Endodermal cell (in vitro differentiated cells): ENCODE measurements at places on chromosomes 4 and X.

DNA sequence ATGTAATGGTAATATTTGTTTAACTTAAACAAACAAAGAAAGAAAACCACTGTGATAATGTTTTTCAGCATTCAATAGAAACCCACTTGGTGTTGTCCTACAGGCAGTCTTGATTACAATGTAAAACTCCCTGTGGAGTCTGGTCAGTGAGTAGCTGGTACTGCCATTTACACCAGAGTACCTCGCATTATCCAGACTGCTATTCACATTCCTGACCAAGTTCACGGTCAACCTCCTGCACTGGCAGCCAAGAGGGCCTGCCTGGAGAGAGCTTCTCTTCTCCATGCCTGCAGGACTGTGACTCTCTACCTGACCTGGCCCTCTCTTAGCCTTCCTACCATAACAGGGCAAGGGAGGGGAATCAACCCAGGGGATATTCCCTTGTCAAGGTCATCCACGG is 2.9 kb upstream of the LONRF3 start:
- peak; percentile 73 for DNase-seq

GRCh38 chrX:72203421-72203820 is 21.9 kb downstream of the PIN4 start:
- no peak for DNase-seq

GRCh38 chr4:112502871-112503270 is 13.1 kb downstream of the NEUROG2 start:
- no peak for DNase-seq

DNA sequence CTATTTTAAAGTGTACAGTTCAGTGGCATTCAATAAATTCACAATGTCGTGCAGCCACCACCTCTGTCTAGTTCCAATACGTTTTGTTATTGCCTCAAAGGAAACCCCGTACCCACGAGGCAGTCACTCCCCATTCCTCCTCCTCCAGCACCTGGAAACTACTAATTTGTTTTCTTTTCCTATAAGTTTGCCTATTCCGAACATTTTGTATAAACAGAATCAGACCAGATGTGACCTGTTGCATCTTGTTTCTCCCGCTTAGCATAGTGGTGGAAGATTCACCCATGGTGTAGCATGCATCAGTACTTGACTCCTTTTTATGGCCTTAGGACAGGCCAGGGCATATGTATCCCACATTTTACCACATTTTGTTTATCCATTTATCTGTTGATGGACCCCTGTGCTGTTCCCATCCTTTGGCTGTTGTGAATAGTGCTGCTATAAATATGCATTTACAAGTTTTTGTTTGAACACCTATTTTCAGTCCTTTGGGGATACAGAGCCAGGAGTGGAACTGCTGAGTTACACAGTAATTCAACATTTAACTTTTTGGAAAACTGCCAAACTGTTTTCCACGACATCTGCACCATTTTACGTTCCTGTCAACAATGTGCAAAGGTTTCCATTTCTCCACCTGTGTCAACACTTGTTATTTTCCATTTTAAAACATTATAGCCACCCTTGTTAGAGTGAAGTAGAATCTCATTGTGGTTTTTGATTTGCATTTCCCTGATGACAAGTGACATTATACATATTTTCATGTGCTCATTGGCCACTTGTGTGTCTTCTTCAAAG is 57.8 kb upstream of the STX18 start:
- DNase-seq, result no peak

DNA sequence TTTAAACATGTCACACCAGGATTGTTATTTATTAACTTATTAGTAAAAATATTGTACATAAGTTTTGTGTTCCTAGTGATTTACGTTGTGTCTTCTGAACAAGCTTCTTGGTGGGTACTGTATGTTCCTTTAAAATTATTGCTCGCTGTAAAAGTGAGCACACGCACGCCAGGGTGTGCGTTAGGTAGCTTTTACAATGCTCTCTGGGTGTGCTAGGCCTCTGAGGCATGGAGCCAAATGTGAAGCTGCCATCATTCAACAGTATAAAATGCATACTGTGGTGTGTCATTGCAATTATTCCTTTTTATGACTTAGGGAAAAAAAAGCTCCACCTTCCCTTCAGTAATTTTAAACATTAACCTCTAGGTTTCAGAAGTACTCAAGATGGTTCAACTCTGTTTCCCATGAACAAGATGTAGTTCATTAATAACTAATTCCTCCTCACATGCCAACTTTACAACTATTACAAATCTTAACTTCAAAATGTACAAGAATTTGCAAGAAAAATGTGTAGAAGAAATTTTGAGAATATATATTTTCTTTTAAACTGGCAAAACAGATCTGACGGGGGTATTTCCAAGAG is 42.4 kb downstream of the ATOH1 start:
- DNase-seq, result no peak

DNA sequence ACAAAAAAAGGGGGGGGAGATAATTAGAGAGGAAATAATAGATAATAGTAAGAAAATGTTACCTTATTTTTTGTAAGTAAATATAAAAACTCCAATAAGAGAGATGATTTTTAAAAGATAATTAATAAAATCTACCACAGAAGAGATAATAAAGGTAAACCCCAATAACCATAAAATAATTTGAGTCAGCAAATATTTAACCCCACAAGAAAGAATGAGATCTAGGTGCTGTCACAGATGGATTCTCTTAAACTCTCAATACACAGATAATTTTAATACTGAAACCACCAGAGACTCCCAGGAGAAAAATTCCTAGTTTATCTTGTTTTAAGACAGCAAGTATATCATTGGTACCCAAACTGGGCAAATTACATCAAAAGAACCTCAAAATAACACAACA is 341.4 kb downstream of the ANK2 start:
- no peak for DNase-seq

DNA sequence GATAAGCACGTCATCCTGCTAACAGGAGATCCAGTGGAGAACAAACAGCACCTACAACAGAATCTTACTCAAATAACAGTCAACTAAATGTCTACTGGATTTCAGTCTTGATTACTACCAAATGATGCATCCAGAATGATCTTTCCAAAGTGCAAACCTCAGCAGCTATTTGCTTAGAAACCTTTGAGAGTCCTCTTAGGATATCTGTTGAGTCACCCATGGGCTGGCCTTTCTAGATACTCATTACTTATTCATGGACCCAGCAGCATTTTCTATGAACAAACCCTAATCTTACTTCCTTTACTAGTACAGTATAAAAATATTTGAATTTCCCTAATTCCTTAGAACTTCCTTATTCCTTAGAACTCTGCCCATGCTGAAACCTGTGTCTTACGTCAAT is 118.5 kb upstream of the PABPC4L start:
- DNase-seq, result no peak

DNA sequence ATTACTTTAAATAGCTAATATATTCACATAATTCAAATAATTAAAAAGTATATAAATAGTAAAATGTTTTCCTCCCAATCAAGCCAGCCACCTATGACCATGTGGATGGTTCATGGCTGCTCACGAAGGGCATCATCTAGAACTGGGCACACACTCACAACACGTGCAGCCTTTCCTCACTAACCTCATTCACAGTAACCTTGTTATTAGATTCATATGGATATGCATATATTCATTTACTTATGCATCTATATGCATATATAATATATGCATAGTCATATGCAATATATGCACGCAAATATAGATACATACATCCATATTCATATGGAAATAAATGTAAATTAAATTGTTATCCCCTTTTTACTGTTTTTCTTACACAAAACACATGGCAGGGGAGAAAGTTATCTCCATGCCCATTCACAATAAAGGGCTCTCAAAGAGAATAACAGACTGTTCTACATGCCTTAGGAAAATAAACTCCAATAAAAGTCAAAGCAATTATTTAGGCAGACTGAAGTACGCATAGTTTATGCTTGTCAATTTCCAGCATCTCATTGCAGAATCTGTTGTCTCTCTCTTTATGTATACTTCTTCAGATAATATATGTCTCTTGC is 163.9 kb upstream of the ADGRL3 start:
- DNase-seq, result no peak

GRCh38 chr4:163300445-163300844 is 32.0 kb downstream of the NPY1R start:
- no peak for DNase-seq

DNA sequence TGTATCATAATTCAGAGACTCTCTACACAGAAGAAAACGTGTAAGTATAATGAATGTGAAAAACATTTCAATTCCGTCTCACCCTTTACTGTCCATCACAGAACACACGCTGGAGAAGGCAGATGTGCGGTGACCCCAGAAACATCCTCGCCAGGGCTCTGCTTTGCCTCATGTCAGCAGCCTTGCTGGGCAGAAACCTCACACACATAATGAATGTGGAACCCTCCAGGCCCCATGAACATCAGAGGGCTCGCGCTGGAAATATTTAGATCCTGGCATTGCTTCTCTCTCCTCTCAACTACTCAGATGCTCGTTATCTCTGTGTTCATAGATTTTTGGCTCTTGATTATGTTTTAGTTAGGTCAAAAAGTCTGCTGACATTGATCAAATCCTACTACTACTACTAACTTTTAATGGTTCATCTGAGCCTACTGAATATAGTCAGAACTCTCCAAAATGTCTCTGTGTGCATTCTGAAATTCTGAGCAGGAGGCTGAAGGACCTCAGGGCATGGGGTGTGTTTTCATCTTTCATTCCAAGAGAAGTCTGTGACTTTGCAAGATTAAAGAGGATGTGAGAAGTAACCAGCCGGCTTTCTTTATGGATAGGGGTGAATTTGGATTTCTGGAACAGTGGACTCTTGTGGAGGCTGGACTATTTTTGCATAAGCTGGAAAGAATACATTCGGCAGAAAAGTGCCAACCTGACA is 27.0 kb downstream of the SMIM43 start:
- DNase-seq, result no peak

DNA sequence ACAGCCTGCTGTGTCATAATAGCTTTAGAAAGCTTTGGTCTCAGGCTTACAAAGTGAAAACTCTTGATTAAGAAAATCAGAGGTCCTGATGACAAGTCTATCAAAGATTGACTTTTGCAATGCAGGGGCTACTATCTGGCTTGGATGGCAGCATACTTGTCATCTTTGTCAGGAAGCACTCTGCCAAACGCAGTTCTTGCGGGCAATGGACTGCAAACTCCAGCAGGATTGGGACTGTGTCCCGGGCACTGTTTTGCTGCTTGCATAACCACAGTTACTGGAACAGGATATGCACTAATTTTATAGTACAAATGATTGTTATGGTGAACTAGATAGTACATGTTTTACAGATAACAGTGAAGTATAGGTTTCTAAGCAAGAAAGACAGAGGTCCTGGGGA is 185.6 kb downstream of the IQCM start:
- DNase-seq, result no peak

DNA sequence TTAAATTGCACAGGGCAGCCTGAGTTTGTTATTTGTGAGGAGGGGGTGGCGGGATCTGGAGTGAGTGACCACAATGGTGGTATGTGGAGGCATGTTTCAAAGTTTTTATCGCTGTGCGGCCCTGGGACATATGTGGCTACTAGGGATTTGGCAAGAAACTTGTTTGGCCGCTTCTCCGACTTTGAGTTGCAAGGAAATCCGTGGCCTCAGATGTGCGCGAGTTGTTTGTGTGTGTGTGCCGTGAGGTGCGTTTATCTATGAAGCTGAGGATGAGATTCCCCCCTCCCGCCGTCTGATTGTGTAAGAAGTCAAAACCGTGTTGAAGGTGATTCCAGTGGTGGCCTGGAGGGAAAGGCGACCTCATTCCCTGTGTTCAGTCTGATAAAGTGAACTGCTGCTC is 1.4 kb downstream of the JADE3 start:
- DNase-seq, result peak; percentile 53

- no peak for DNase-seq
Measured at GRCh38 chr4:6541789-6542188, 33.2 kb upstream of the MAN2B2 start.

- no peak for DNase-seq
Measured at GRCh38 chrX:781224-782204, 150.9 kb downstream of the SHOX start.

- DNase-seq, result no peak
Measured at GRCh38 chr4:90165883-90166282, 38.7 kb downstream of the CCSER1 start.

GRCh38 chr4:42617030-42617429 is 39.9 kb downstream of the ATP8A1 start:
- DNase-seq, result no peak

- DNase-seq, result peak; percentile 23
Measured at GRCh38 chrX:18643243-18643642, 28.7 kb downstream of the RS1 start.

- no peak for DNase-seq
Measured at GRCh38 chrX:32370456-32371205, 840.7 kb downstream of the DMD start.

GRCh38 chrX:119501511-119502148 is 33.4 kb downstream of the SLC25A5 start:
- DNase-seq, result no peak

DNA sequence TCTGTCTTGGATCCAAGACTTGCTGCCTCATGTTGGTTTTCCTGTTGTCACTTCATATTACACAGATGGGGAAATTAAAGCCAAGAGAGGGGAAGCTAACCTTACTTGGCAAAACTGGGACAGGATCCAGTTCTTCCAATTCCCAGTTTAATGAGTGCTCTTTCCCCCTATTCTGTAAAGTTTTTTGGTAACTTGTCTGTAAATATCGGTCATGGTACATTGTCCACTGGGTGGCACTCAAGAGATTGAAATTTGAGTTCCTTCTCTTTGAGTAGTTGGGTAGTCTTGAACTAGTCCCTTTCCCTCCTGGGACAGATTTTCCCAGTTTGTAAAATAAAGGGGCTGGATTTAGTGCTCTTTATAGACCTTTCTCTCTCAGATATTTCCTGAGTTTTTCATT is 12.4 kb upstream of the EOLA2 start:
- DNase-seq, result no peak

- DNase-seq, result no peak
Measured at GRCh38 chr4:138298866-138299265, 56.7 kb upstream of the SLC7A11 start.

DNA sequence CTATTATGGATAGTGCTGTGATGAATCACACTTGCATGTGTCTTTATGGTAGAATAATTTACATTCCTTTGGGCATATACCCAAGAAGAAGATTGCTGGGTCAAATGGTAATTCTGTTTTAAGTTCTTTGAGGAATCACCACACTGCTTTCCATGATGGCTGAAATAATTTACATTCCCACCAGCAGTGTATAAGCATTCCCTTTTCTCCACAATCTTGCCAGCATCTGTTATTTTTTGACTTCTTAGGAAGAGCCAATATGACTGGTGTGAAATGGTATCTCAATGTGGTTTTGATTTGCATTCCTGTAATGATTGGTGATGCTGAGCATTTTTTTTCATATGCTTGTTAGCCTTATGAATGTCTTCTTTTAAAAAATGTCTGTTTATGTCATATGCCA is 1120.2 kb downstream of the ARAP2 start:
- DNase-seq, result no peak

DNA sequence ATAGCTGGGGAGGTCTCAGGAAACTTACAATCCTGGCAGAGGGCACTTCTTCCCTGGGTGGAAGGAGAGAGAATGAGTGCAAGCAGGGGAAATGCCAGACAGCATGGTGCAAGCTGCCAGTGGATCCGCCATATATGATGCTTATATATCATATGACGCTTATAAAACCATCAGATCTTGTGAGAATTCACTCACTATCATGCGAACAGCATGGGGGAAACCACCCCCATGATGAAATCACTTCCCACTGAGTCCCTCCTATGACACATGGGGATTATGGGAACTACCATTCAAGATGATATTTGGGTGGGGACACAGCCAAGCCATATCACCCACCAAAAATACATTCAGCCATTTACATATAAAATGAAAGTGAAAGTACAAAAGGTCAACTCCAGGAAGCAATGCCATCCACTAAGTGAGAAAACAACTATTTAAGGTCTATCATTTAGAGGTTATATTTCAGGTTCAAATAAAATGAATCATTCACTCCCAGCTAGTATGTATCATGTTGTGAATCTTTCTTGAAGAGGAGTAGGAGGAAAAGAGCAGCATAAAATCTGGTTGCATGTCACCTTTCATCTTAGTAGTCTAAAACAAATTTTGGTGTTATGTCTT is 20.3 kb upstream of the DYNLT3 start:
- DNase-seq, result no peak
